GOT3 (cell line): ENCODE measurements at places on chromosomes 7 and 10.

GRCh38 chr7:26987338-26987737 is 108.5 kb downstream of the HOXA1 start:
- no peak for DNase-seq

DNA sequence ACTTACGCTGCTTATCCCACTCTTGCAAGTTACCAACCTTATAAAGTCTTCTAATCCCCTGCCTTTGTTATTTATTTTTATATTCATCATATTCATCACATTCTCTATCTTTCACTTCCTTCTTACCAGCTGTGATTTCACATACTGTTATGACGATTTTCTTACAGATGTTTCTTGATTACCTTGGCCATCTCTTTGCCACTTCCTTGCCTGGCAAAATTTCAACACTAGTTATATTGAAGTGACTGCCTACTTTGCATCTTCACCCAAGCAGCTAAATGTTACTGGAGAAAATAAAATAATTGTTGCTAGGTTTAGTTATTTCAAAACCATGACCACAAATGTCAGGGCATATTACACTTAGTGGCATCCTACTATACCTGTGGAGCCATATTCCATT is 8.8 kb upstream of the STEAP4 start:
- DNase-seq, result no peak

DNA sequence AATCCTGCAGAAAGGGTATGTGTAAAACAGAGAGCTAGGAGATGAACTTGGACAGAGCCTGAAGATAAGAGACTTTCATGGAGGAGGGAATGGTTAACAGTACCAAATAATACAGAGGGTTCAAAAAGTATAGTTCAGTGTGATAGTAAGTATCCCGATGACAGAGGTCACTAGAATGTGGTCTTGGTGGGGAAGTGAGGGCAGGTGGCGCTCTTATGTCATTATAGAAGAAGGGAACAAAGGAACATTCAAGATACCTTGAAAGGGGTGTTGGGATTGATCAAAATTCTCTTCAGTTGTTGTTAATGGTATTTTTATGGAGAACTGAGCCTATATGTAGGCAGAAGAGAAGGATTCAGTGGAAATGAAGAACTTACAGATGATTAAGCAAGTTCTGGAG is 312.5 kb downstream of the SUGCT start:
- no peak for DNase-seq

DNA sequence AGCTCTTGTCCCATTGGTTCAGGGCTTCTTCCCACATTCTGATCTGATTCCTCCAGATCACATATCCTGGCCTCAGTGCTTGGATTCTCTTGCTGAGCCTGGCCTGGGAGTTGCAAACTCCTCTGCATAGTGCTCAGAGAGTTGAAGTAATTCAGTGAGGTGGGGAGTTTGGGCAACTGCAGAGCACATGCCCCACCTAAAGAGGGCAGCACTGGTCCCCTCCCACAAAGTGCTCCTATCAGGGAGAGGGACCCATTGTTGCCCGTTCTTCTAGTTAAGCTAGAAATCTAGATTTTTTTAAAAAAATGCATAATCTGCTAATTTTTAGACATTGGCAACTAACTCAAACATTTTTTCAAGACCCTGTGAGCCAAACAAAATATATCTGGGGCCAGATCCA is 45.1 kb downstream of the CHN2 start:
- DNase-seq, result no peak

GRCh38 chr7:158252081-158252836 is 335.4 kb downstream of the PTPRN2 start:
- no peak for DNase-seq

- no peak for DNase-seq
Observed at GRCh38 chr10:112265745-112266144, 17.5 kb upstream of the TECTB start.

DNA sequence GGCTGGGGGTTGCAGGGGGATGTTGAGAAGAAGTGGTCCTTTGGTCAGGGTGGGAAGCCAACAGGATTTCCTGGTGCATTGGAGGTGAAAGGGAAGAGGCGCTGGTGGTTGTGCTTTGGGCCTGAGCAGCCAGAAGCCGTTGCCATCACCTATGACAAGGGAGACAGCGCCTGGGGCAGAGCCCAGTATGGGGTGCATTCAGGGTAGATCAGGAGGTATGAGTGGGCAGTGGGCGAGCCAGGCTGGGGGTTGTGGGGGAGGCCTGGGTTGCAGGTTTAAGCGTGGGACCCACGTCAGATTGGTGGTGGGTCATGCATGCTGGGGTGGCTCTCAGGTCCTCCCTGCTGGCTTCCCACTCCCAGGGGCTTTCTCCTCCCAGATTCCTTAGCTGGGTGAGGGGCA is 6.3 kb upstream of the PILRB start:
- no peak for DNase-seq

- no peak for DNase-seq
Observed at GRCh38 chr7:7104314-7104698, 78.0 kb upstream of the C1GALT1 start.

GRCh38 chr7:45384499-45384898 is 189.7 kb upstream of the ADCY1 start:
- no peak for DNase-seq

- DNase-seq, result no peak
Observed at GRCh38 chr10:58661336-58661735, 148.7 kb downstream of the BICC1 start.

DNA sequence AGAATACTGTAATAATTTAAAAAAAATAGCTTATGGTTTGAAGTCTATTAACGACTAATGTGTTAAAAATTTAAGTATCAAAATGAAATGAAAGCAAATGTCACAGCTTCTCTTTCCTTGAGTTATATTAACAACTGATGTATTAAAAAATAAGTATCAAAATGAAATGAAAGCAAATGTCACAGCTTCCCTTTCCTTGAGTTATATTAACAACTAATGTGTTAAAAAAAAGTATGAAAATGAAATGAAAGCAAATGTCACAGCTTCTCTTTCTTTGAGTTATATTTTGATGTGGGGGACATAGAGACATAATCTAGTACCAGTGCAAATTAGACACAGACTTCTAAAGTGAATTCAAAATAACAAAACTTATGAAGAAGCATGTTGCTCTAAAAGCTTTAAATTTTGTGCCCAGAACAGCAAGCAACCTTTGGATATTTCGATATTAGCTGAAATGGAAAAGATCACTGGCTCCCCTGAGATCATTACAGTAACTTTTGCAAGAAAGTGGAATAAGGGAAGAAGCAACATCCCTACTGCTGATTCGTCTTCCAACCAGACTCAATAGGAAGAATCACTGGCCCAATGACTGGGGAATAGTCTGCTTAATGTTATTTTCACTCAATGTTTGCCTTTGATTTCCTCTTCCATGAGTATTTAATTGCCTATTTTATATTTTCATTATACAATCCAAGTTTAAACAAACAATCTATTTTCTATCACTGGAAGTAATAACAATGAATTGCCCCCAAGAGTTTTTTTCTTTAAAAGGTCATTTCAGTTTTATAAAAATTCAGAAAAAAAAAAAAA is 8.0 kb downstream of the SKAP2 start:
- no peak for DNase-seq

DNA sequence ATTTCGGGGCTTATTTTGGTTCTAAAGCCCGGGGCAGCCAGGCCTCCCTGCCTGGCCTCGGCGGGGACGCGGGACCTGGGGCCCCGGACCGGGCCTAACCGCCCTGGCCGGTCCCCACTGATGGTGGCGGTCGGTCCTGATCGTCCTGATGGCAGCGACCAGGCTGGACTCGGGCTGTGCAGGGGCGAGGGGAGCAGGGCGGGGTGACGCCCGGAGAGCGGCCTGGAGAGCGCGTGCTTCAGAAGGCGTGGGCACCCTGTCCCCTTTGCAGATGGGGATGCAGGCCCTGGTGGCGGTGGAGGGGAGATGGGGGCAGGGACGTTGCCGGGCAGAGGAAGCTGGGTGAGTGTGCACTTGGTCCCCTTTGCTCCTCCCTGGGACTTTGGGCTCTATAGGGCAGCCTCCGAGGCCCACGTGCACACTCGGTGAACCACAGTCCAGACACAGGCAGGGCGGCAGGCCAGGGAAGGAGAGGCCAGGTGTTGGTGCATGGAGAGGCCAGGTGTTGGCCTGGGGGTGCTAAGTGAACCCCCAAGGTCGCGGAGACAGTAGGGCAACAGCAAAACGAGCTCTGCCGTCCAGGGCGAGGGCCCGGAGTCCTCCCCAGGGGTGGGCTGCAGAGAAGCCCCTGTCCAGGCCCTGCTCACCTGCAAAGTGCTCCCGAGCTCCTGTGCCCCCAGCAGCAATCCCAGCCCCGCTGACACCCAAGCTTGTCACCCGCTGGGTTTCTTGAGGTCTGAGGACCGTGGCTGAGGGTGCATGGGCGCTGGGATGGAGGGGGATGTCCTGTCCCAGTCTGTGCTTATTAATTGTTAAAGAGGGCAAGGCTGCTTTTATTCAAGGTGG is 42.4 kb upstream of the FAM20C start:
- DNase-seq, result no peak

DNA sequence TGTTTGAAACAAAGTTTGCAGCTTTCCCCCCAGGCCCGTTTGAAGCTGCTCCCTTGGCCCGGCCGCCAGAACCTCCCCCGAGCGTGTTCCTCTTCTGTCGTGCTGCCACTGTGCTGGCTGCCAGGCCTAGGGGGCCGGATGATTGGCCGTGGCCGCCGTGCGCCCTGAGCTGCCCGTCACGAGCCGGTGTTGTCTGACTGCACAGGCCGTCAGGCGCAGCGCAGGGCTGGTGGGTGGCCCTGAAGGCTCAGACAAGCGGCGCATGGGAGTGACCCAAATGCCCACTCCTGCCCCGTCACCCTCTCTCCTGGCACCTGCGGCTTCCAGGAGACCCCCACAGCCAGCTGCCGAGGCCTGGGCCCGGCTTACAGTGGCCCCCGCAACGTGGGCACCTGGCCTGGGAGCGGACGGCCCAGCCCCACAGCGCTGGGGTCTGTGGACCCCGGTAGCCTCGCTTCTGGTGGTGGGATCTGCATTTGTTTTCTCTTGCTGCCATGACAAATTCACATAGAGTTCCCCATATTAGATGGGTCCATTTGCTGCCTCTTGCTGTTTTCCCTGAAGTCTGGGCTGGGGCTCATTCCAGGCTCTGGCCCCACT is 13.1 kb downstream of the JAKMIP3 start:
- DNase-seq, result no peak

DNA sequence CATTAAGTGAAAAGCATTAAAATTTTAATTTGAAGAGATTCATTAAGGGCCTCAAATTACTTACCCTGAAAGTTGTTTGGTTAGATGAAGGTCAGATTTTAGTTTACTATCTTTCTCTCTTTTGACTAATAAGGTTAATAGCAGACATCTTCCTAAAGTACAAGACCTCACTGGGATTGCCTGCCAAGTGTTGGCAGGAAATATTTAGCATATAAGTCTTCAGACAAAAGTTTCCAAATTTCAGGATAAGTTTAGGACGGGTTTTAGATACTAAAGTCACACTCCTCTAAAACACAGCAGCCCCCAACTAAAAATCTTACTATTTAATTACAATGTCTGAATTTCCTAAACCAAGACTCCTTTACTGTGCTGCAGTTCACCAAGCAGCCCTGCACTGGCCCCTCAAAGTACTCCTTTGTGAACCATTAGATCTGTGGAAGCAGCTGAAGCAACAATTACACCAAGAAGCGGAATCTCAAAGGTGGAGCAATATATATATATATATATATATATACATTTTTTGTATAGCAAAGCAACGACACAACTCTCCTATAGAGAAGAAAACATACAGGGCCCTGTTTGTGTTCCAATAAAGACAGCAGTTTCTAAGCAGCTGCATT is 91.2 kb upstream of the KCNIP2 start:
- DNase-seq, result no peak

DNA sequence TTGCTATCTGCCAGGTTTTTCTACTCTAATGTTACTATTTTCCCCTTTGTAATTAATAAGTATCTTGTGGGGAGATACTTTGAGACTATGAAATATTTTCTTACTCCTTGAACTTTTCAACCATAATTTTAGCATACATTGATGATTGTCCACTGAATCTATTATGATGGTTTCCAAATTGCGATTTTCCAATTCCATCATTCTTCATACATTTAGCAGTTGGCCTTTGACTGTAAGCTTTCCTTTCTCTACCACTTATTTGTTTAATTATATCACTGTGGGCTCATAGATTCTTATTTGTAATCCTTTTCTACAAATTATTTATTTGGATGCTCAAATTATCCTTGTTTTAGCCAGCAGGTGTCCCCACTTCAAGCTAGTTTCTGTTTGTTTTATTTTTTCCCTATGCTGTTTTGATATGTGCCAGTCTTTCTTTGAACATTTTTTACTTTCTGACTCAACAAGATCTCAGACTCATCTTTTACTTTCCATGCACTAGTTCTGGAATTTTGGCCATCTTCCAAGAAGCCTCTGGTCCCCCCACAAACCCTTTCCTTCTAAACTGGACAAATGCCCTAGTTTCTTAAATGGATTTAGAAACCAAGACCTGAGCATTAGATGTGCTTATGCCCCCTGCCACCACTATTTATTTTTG is 11.4 kb upstream of the MRPS16 start:
- no peak for DNase-seq

GRCh38 chr7:12570534-12571461 is at the start of gene SCIN:
TSS of gene SCIN (plus strand) at chr7:12570720. CDS start at chr7:12570787, 67 bp downstream.
- DNase-seq, result no peak

DNA sequence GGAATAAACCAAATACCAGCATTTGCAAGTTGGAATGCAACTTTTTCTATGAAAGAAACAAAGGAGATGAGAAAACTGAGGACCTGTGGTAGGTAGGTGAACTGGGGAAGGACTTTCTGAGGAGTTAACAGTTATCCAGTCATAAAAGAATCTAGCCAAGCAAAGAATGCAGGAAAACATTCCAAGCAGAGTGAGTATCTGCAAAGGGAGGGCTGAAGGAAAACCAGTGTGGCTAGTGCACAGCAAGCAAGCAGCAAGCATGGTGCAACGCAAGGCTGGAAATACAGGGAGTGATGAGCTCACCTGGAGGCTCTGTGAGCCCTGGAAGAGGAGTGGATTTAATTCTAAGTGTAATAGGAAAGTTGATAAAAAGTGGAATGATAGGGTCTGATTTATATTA is 44.0 kb downstream of the RTKN2 start:
- DNase-seq, result no peak

DNA sequence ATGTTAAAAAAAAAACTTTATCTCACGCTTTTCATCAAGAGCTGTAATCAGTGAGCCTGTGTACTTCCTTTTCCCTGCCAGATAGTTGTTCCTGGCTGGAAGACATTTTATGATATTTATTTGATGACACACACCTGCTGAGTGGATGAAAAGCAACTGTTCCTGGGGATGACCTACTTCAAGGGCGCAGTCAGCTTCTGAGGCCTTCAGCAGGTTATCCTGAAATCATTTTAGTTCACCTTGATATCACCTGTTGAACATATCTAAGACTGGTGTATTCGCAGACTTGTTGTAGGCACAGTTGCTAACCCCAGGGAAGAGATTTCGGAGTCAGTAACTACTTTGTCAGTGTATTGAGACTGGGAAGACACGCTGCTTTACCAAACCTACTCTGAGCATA is 234.5 kb upstream of the TCF7L2 start:
- no peak for DNase-seq

GRCh38 chr10:87508837-87509236 is 4.1 kb downstream of the MINPP1 start:
- DNase-seq, result no peak
